AG08396 (cell line): ENCODE measurements at places on chromosomes 6 and 20.
A peak's percentile ranks its signal among the peaks of the same experiment; 100 is the strongest.

- peak; percentile 47 for DNase-seq
Observed at GRCh38 chr6:130019326-130020072, 1.1 kb downstream of the L3MBTL3 start.

DNA sequence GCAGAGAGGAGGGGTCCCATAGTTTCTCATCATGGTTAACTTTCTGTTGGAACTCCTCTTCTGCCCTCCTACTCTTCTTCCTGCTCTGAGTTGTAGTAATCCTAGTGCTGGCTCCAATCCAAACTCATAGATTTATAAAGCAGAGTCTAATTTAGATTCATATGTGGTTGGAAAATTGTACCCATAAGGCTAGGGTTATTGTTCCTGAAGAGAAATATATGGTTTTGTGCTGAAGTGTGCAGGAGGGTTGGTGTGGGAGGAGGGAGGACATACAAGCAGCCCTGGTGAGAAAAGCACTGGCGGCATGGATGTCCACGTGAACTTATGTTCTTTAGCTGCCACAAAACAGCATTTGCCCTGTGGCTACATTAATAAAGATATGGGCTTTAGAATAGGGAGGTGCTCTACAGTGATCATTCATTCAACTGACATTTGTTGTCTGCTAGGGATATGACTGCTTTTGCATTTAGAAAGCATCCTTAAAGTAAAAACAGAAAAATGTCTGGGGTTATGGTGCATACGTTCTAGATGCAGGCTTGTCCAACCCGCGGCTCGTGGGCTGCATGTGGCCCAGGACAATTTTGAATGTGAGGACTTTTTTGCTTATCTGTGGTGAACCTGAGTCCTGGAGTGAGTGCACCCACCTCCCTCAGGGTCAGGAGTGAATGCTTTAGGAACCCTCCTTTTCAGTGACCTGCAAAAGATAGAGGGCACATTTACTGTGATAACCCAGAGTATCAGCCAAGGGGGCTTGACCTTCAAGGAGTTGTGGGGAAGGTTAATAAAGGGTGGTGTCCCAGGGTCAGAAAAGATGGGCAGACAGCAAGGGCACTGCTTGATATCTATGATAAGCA lies 4.1 kb downstream of the HLA-A start:
- DNase-seq, result no peak

DNA sequence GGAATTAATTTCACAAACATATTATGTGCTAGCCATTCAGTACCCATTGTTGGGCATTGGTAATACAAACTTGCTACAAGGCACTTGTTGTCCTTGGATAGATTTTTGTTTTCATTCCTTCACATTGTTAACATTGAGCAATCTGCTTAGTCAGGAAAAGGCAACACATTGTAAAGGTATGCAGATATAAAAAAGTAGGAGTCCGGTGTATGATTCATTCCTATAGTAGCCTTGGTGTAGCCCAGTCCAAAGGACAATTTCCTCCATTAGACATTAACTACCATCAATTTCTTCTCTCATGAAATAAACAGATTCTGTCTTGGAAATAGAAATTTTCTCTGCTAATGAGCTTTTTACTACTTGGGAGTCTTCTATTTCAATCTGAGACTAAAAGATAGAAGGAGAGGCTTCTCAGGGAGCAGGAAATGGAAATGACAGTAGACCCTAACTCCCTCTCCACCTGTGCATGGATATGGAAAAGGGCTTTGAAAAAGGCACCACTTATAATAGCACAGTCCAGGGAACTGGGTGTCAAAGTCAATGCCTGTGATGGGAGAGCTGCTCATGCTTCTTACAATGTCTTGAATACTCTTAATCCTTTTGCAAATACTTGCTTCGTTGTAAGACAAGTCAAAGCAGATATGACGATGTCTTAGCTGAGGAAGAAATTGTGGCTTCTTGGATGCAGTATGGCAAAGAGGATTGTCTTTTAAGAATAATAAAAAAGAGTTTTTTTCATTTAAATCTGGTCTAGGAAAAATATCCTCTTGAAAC lies 369.4 kb upstream of the CITED2 start:
- peak; percentile 71 for DNase-seq

- no peak for DNase-seq
Observed at GRCh38 chr6:25007269-25007699, 71.5 kb upstream of the RIPOR2 start.

- DNase-seq, result no peak
Observed at GRCh38 chr6:34964564-34964963, 75.5 kb downstream of the ANKS1A start.
